ENCODE measurements at places on chromosomes 1 and 21.

GRCh38 chr1:165371588-165372225 is 15.2 kb upstream of the LMX1A start:
- no peak for DNase-seq

DNA sequence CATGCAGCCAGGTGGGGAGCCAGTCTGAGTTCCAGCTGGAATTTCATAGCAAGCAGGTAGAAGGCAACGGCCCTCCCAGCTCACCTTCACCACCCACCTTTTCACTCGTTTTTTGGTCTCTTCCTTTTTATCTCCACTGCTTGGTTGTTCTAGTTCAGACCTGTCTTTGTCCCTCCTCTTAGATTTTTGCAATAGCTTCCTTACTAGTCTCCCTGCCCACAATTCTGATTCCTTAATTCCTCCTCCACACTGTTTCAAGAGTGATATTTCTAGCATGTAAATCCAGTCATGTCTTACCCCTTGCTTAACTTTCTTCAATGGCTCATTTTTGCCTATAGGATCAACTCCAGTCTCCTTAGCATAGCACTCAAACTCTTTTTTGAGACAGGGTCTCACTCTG is 119.6 kb downstream of the TMEM53 start:
- no peak for DNase-seq

GRCh38 chr1:166297993-166298392 is 131.2 kb upstream of the FAM78B start:
- no peak for DNase-seq

DNA sequence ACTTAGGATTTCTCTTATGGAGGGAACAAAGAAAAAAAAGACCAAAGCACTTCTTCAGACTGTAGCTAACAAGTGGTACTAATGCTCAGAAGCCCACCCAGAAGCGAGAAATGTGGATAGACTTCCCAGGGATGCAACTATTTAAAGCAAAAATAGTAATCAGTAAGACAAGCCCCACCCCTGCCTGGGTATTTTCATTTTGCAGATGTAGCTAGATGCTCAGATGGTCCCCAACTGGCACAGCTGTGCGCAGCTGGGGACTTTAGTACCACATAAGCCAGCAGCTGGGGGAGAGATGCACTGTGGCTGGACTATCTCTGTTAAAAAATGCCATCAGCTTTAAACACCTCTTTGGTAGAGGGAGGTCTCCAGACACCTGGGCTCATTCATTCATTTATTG is 77.8 kb upstream of the SPAG17 start:
- DNase-seq, result no peak

DNA sequence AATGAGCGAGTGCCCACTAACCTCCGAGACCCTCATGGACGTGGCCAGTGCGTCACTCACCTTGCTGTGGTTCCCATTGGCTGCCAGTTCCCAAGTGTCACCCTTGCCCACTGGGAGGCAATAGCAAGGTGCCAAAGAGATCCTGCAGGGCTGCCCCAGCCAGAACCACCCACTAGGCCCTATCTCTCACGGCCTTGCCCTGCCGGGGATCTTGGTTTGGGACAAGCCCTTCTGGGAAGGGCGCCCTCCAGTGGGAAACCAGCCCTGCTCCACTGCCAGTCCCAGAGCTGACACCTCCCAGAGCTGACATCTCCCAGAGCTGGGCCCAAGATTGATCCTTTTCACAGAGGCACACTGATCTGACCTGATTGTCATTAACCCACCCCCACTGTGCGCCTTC is 2.1 kb upstream of the SELENON start:
- DNase-seq, result peak; percentile 63

GRCh38 chr21:23729331-23729730 is 1878.0 kb downstream of the MRPL39 start:
- DNase-seq, result no peak

DNA sequence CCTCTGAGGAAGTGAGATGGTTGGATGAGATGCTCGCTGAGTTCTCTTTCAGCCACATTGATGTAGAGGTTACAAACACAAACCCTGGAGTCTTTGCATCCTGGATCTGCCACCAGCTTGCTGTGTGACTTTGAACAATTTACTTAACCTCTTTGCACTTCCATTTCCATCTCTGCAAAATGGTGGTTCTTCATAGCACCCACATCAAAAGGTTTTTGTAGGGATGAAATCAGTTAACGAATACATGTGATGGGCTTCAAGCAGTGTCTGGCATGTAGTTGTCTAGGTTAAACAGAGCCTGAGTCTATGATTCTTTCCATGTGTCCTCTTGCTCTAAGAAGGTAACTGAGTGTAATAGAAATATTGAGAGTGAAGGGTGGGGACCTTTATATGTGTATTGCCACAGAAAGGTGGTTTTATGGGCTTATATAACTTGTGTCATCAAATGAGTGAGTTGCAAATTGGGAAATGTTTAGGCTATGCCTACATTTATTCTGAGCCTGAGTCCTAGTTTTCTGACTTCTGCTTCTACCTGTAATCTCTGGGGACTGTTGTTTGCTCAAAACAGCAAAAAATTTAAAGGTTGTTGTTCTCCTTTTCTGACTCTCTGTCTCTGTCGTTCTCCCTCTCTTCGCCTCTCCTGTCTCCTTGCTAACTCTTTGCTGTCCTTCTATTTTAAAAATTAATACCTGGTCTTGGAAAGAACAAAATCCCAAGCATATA is 27.3 kb upstream of the LRRN2 start:
- no peak for DNase-seq

DNA sequence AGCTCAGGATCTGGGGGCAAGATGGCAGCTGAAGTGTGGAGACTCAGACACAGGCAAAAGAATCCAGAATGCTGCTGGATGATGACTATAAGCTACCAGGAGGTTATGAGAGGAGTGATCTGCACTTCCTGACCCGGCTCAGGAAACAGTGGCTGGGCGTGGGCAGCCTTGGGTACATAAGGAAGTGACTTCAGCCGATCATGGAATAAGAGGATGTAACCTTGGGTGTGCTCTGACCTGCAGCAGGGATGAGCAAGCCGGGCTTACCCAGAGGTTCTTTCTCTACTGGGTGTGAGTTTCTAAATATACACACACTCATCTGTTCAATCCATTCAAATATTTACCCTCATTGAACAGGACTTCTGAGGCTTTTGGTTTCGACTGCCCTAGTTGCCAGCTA is 62.7 kb downstream of the CD34 start:
- no peak for DNase-seq

GRCh38 chr1:54474310-54475251 is 68.4 kb upstream of the SSBP3 start:
- peak; percentile 63 for DNase-seq

DNA sequence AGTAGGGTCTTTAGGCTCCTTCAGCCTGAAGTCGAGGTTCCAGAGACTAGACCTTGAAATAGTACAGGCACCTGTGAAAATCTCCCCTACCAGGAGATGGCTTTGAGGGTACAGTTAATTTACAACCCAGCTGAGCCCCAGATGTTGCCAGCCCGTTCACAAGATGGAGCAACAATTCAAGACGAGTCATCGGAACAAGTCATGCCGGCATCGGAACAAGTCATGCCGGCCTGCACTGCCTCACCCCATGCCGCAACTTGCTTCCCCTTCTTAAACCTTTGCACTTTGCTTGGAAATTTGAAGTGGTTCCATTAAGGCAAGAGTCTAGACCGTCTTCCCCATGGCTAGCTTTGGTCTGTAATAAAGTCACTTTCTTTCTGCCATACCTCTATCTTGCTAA is 16.0 kb downstream of the HHAT start:
- no peak for DNase-seq

GRCh38 chr21:31509194-31510017 is 150.1 kb upstream of the SOD1 start:
- DNase-seq, result peak; percentile 64

GRCh38 chr1:167409183-167409582 is 109.1 kb downstream of the CD247 start:
- no peak for DNase-seq

DNA sequence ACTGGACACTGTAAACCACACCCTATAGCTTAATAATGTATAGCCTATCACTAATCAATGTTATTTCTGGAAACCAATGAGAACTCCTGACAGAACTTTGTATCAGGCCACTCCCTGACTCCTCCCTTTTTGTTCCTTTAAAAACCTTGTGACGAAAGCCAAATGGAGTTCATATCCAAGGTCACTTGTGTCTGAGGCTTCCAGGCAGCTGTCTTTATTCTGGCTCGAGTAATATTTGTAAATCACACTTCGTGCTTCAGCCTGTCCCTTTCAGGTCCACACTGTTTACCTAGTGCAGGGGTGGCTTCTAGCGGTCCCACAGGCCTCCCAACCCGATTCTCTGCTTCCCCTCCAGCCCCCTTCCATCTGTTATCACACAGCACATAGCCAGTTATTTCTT is 16.2 kb upstream of the CAPN9 start:
- no peak for DNase-seq

DNA sequence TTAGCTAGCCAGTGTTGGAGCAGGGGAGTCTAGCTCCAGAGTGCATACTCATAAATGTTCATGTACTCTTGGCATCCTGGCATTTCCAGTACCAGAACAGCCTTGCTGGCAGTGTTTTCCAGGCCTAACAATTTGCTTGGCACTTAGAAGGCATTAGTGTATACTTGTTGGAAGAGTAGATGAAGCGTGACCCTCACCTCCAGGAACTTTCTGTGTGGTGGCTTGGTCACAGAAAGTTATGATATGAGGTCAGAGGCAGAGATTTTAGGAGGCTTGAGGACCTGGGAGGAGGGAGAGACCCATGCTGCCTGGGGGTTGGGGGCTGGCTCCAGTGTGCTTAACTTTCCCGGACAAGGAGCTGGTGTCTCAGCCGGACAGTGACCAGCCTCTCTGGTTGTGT is 52.7 kb upstream of the GCLM start:
- DNase-seq, result no peak

DNA sequence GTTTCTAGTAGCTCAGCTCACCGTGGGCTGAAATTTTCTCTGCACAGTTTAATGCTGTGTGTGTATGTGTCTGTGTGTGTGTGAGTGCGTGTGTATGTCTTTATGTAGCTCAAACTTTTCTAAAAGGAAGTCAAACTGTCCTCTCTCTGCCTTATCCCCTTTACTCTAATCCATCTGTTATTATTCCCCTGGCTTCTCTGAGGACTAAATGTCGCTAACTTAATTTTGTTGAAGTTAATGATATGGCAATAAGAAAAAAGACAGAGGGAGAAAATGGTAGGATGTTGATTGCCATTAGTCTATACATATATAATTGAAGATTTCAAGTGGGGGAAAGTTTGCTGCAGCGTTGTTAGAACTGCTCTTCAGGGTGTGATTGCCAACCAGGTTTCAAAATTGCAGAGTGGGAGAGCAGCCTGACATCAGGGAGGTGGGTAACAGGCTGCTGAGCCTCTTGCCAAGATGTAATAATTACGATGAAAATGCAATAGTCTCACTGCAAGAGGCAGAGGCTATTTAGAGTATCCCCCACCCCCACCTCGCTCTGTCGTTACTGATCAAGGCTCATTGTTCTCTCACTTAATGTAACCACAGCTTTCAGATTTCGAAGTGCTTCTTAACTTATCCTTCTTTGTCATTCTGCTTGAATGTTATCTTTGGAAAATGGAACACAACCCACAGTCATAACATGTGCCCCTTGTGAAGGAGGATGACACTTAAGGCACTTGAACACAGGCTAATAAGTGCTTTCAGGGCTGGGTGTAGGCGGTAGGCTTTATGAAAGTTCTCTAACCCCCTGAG is 559.0 kb upstream of the PLXNA2 start:
- DNase-seq, result no peak

- DNase-seq, result no peak
Observed at GRCh38 chr1:108609483-108610049, 49.7 kb downstream of the EEIG2 start.

GRCh38 chr1:81327743-81328142 is 473.0 kb upstream of the ADGRL2 start:
- DNase-seq, result no peak

DNA sequence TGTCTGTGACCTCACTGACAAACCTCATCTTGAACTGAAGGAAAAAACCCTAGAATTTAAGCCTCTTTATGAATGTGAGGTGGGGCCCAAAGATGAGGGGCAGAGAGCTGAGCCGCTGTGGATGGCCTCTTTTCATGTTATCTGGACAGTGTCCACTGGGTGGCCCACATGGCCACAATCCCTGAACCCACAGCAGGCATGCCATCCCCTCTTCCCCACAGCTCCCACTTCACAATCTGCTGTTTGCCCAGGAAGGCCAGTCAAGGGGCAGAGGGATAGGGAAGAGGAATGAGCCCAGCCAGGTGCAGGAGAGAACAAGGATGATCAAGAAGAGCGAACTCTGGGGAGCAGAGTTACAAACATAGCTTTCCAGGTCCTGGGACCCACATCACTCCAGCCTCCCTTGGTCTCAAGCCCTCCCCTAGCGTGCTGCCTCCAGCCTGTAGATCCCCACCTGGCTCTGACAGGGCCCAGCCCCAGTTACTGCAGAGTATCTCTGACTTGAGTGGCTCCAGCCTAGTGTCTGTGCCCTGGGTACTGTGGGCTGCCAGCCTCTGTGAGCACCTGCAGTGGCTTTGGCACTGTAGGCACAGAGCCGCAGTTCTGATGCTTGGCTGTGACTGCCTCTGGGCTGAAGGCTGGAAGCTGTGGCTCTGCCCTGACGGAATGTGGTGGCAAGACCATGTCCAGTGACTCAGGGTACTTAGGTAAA is 1.9 kb upstream of the SLFNL1 start:
- no peak for DNase-seq

GRCh38 chr1:170063109-170063826 is 11.2 kb downstream of the KIFAP3 start:
- no peak for DNase-seq

GRCh38 chr1:94383966-94384408 is 34.2 kb upstream of the ABCD3 start:
- DNase-seq, result no peak

GRCh38 chr1:224544346-224545110 is 71.6 kb upstream of the CNIH3 start:
- no peak for DNase-seq

DNA sequence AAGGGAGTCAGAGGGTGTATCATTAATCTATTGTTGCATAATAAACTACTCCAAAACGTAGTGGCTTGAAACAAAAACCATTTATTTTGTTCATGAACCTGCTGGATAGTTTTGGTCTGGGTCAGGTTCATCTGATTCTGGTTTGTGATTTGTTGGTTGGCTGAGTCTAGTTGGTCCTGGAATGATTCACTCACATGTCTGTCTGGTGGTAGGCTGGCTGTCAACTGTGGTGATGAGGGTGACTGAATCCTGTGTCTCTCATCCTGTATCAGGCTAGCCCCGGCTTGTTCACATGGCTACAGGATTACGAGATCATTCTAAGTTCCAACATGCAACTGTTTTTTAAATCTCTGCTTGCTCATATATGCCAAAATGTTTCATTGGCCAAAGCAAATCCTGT is 22.5 kb upstream of the SIKE1 start:
- no peak for DNase-seq

GRCh38 chr1:52365071-52365745 is 797 bp downstream of the CC2D1B start:
- DNase-seq, result no peak

DNA sequence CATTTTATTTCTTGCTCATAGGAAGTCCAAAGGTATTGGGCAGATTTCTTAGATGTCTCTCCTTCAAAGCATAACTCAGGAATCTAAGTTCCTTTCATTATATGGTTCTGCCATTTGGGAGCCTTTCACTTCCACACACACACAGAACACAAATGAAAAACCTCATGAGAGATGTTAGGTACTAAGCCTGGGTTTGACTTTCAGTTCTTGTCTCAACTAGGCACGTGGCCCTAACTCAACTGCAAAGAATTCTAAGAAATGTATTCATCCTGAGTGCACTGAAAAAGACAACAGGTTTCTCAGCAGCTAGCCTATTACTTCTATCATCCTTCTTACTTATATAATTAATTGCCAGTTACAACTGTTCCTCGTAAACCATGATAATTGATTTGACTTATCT is 190.0 kb upstream of the SAMSN1 start:
- DNase-seq, result no peak

- no peak for DNase-seq
Observed at GRCh38 chr1:14507262-14507661, 91.2 kb upstream of the KAZN start.

GRCh38 chr21:45496968-45497845 is 45.0 kb downstream of the SLC19A1 start:
- no peak for DNase-seq

Data from CD4-positive, alpha-beta T cell (primary cell).